ENCODE measurements at places on chromosomes 5 and 9. TPM values are rescaled to one million over a fixed set of nuclear protein-coding genes. Genes with fewer than 3 reads are reported as not detected.

DNA sequence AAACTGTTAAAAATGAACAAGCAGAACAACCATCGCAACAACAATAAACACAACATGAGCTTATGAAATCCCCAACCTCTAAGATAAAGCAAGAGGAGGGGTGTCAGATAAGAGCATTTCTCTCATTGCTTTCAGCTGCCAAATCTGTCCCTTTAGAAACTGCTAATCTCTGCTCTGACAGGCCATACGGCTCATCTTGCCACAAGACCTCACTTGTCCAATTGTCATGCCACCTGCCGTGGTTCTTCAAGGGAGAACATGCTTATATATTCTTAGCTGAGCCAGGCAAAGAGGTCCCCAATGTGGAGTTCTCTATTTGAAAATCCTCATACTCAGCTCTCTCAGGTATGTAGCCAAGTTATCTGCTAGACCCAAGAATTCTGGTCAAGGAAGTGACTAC, 405.0 kb upstream of the TNC start:
- DNase-seq: no peak

GRCh38 chr9:99220011-99220410, 1.7 kb downstream of the ALG2 start:
- DNase-seq: no peak

DNA sequence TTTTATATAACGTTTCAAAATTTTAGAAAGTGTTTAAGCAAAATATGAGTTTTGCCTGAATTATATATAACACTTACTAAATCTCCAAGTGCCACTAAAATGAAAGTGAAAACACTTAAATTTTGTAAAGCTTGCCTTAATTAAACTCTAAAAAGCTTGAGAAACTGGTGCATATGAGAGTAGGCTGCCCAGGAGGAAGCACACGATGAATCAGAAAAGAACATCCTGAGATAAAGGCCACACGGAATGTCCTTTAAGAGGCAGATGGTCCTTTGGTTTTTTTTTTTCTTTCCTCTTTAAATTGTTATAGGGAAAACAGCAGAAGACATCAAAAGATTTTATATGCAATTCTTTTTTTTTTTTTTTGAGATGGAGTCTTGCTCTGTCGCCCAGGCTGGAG, 60.3 kb downstream of the HABP4 start:
- no peak for DNase-seq

- no peak for DNase-seq
These were observed 12.8 kb downstream of the NR4A3 start for GRCh38 chr9:99834474-99834873.

- no peak for DNase-seq
These were observed 593 bp upstream of the NAA35 start for GRCh38 chr9:85940275-85940831.

DNA sequence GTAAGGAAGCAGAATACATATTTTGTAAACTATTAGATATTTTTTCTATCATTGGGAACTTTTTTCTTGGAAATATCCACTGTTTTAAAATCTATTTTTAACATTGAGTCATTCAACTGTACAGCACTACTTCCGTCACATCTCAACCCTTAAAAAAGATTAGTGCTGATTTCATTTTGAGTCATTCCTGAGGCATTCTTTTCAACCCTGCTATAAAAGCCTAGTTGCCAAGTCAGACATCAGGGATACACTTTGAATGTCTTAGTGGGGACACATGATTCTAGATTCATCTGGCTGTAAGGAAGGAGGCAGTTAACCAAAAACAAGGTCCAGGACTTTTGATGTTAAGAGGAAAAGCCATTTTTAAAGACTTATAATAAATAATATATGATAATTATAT, 160.9 kb downstream of the GIN1 start:
- DNase-seq: no peak

PTGDS gene
- 37.9 TPM for total RNA-seq

SPINK1 gene
- not detected for total RNA-seq
